Stimulated activated CD4-positive, alpha-beta T cell treated with anti-CD3 and anti-CD28 coated beads, TNF-alpha, amount 100 ng/mL, for 1 hour (primary cell): ENCODE measurements at places on chromosomes 7 and 10.

GRCh38 chr7:128443831-128444600 is 11.7 kb upstream of the HILPDA start:
- no peak for DNase-seq

GRCh38 chr7:107773027-107773426 is 29.1 kb downstream of the CBLL1 start:
- DNase-seq: no peak

DNA sequence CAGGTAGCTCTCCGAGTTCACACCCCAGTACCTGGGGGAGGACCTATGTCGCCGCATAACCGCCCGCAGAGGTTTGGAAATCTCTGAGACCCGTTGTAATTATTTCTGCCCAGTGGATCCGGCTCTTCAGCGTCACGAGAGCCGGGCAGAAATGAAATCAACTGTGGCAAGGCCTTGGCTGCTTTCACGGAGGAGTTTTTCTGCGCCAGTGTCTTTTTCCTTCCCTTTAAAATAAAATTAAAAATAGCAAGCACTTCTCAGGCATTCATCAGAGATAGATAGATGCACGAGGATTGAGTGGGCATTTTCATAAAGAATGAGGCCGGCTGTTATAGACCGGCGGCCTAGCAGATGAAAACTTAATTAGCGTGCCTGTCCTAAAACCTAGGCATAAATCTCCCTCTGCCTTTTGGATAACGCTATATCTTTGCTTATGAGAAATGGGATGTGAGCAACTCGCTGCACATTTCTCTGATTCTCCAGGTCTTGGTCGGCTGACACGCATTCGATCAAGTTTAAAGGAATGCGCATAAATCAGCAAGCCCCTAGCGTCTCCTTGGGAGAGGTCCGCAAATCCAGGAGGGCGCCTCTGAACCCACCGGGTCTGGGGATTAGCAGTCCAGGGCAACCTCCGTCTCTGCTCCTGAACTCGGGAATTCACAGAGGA is 6.4 kb downstream of the HOXA13 start:
- no peak for DNase-seq

GRCh38 chr10:4073912-4074311 is 288.9 kb upstream of the KLF6 start:
- DNase-seq: no peak

GRCh38 chr7:20188567-20188966 is 28.6 kb downstream of the MACC1 start:
- no peak for DNase-seq

DNA sequence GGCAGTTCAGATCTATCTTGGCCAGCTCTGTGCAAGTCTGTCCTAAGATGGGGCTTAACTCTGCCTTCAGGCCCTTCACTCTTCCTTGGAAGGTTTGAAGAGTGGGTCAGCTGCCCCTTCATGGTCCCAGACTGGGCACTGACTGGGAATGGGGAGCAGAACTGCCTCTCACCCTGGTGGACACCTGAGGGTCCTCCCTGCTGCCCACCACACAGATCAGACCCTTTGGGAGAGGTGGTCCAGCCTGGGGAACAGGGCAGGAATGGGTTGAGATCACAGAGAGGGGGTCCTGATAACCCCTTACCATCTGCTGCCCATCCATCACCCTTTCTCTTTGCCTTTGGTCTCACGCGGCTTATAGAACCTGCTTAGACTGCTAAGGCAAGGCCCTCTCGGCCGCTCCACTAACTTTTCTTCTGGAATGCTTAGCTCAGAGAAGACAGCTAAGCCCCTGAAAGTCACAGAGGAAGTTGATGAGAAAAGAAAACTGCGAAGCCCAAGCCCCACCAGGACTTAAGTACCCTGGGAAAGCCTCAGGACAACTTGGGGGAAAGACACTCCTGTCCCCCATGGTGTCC is 402 bp upstream of the CDHR1 start:
- DNase-seq: no peak

- no peak for DNase-seq
Observed at GRCh38 chr7:3259711-3260400, 41.2 kb upstream of the SDK1 start.

- no peak for DNase-seq
Observed at GRCh38 chr7:123715198-123715597, 33.6 kb downstream of the WASL start.

- DNase-seq: no peak
Observed at GRCh38 chr10:72784551-72785351, 92.8 kb downstream of the MCU start.

- no peak for DNase-seq
Observed at GRCh38 chr10:129465796-129466702, 992 bp upstream of the MGMT start.

DNA sequence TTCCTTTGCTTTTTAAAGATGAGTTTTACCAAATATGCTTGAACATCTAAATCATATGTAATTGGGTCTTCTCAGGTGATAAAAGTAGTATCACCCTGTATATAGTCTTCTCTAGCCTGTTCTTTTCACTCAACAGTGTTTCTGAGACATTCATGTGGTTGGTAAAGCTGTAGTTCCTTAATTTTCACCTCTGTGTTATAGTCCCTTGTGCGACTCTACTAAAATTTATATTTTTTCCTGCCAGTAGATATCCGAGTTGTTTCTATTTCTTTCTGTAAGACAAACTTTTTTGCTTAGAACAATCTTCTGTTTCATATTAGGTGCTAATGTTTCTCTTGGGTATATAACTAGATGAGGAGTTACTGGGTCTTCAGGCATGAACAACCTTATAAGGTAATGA is 35.6 kb downstream of the SYPL1 start:
- DNase-seq: no peak

DNA sequence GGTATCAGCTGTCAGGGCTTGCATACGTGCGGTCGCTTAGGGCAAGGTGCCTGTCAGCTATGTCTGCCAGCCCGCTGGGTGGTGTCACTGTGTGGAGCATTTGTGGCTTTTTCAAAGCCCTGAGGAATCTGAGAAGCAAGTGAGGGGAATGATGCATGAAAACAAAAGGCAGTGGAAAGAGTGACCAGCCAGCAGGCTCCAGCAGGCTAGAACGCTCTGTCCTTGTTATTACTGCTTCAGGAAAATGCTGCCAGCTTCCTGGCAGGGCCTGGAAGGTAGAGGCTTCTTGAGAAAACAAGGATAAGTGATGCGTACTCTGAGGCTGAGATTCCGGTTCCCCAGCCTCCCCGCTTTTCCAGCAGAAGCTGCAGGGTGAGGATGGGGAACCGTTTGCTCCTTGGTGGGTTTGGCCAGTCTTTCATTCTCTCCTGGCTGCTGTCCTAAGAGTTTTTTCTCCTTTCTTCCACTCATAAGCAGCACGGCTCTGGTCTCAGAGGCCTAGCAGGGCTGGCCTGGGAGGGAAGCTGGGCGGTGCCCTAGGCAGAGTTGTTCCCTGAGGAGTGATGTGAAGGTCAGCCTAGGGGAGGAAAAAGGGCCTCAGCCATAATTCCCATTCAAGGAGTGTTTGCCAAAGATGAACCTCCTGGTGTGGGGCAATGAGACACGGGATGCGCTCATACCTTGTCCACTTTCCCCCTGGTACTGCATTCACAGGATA is 42.8 kb upstream of the MKLN1 start:
- no peak for DNase-seq

DNA sequence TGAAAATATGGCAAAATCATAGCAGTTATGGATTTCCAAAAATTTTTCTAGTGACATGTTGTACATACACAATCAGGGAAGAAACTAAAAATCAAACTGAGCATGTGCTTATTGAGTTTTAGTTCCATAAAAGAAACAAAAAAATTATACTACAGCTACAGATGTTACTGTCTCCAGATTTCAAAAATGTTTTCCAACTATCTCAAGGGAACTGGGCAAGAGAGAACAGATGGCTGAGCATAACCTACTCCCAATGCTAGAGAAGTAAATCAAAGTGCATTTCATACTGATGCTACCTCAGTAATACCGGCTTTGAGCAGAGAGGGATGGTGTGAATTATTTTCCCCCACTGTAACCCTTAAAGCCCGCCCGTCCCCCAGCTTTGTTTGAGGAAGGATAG is 40.7 kb upstream of the KMT2C start:
- DNase-seq: no peak

GRCh38 chr7:116249969-116250553 is 39.7 kb downstream of the TES start:
- DNase-seq: no peak

DNA sequence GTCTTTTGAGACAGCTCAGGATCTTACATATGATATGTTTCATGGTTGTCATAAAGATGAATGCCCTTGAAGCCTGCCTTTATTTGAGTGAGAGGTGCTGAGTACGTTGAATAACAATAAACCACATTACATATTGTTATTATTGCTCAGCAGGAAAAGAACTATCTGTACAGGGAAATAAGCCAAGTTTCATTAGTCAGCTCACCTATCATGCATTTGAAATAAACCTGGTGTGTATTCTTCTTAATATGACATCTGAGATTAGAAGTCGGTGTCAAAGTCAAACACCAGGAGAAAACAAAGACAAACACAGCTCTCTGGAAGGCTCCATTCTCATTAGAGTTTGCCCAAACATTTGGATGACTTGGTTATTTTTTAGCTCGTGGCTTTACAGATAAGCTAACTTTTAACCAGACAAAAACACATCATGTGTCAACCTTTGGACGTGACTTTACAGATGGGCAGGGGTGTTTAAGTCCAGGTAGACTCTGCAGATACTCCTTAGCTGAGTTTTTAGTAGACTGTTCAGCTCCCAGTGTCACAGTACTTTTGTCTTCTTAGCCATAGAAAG is 71.2 kb upstream of the AOAH start:
- no peak for DNase-seq

- DNase-seq: no peak
Observed at GRCh38 chr10:125049216-125049881, 107.4 kb downstream of the ZRANB1 start.

- DNase-seq: no peak
Observed at GRCh38 chr10:46019177-46019528, 11.3 kb downstream of the NCOA4 start.

GRCh38 chr7:93043385-93043985 is 74.3 kb downstream of the SAMD9 start:
- no peak for DNase-seq

- no peak for DNase-seq
Observed at GRCh38 chr10:107163076-107163855, 1.2 kb downstream of the SORCS1 start.

DNA sequence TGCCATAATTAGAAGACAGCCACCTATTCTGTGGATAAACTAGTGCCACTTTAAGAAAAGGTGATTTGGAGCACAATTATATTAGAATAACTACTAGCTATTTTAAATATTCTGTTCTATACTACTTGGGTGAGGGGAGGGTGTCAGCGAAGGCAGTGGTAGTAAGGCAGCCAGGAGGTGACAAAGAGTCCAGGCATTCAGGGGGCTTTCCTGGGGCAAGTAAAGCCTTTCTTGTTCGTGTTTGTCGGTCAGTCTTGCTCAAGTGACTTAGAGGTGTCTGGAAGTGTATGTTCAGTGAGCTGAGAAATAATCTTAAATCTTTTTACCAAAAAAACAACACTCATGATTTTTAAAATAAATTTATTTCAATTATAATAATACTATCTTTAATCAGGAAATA is 34.4 kb downstream of the ADD3 start:
- no peak for DNase-seq

- no peak for DNase-seq
Observed at GRCh38 chr7:159198016-159198724, 53.5 kb upstream of the VIPR2 start.

DNA sequence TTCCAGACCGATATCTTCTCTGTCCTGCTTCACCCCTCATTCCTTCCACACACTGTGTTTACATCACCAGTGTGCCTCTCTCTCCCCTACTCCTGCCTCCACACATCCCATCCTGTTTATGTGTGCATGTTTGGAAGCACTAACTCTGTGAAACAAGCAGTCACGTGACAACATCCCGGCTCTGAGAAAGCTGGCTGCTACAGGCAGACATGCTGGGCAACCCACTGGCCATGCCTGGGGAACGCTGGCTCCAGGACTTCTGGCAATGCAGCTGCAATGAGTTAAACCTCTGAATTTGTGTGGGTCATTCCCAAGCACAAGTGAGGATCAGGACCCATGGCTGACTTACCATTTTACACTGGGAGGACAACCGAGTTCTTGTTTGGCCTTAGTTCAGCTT is 74.0 kb downstream of the WNT2 start:
- no peak for DNase-seq

GRCh38 chr10:48638739-48639527 is 34.1 kb upstream of the ARHGAP22 start:
- DNase-seq: no peak

DNA sequence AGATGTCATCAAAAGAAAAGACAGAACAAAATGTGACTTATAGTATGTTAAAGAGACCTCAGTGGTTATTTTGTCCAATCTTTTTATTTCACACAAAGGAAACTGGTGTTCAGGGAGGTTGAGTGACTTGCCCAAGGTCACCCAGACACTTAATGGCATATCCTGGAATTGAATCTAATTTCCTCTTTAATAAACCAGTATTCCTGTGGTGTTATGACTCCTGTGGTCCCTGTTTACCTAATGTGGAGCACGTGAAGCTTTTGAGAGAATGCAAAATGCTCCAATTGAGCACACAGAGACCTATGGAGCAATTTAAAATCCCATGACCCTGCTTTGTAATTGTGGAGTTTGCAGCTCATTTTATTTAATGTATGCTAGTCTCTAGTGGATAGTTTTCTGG is 251.9 kb downstream of the REEP3 start:
- DNase-seq: no peak
